ENCODE measurements at places on chromosomes 16 and 17. TPM values are rescaled to one million over a fixed set of nuclear protein-coding genes. Genes with fewer than 3 reads are reported as not detected.

Gene CHTF18
- 20.4 TPM for total RNA-seq

Gene CFAP119
- 3.5 TPM for total RNA-seq

Gene PRR15L
- not detected for total RNA-seq

Gene OR3A3
- total RNA-seq: not detected

Gene SF3B3
- 153 TPM for total RNA-seq

Gene PAQR4
- total RNA-seq: 13.9 TPM

Gene CHST6
- 1.1 TPM for total RNA-seq

Gene KRTAP4-4
- total RNA-seq: not detected

Gene PIK3R5
- not detected for total RNA-seq

Gene CLEC19A
- total RNA-seq: not detected

Gene TCAP
- 0.67 TPM for total RNA-seq

Gene G6PC1
- not detected for total RNA-seq

Gene PROCA1
- total RNA-seq: 1.3 TPM

Gene KRT35
- total RNA-seq: not detected

Gene KRTAP2-2
- total RNA-seq: not detected

Gene EME1
- 2.3 TPM for total RNA-seq

Gene EFNB3
- 1.1 TPM for total RNA-seq

Gene TENT4B
- 12.1 TPM for total RNA-seq

Gene PLD6
- 3.3 TPM for total RNA-seq

Gene SLC5A2
- not detected for total RNA-seq

Gene NECAB2
- not detected for total RNA-seq

Gene DPEP3
- not detected for total RNA-seq

Gene SYNGR3
- 6.9 TPM for total RNA-seq

Gene ABCC6
- total RNA-seq: under 0.01 TPM

Gene ZNF174
- 10.8 TPM for total RNA-seq

Gene PMFBP1
- not detected for total RNA-seq

Gene TNFRSF17
- not detected for total RNA-seq

Gene CCL4L2
- not detected for total RNA-seq

Gene TMEM92
- under 0.01 TPM for total RNA-seq

Gene CHAD
- not detected for total RNA-seq

Gene CDK12
- 49.3 TPM for total RNA-seq

Gene HOXB3
- total RNA-seq: 15.7 TPM

Gene SYT17
- total RNA-seq: 2.4 TPM

Gene TMEM100
- total RNA-seq: not detected

Gene EMP2
- total RNA-seq: 18.9 TPM

Gene KRT28
- not detected for total RNA-seq

Gene TEDC2
- total RNA-seq: 10.1 TPM

Gene CDH15
- total RNA-seq: 0.33 TPM

Gene GDPD3
- 1.8 TPM for total RNA-seq

Gene CCL16
- total RNA-seq: 0.65 TPM

Gene MXRA7
- 166 TPM for total RNA-seq

Gene CCL1
- not detected for total RNA-seq

Gene PRAC2
- total RNA-seq: not detected

Gene LRRC59
- 226 TPM for total RNA-seq

Gene ANKFN1
- total RNA-seq: not detected

Gene CSH1
- not detected for total RNA-seq

Gene GP2
- not detected for total RNA-seq

Gene GPR139
- not detected for total RNA-seq

Gene ENPP7
- not detected for total RNA-seq

Gene ITGAX
- 1.1 TPM for total RNA-seq

Gene EVI2A
- 0.19 TPM for total RNA-seq

Gene KCNH6
- not detected for total RNA-seq

Data from vein endothelial cell (primary cell).